ENCODE measurements at places on chromosomes 5 and 9. TPM values are rescaled to one million over a fixed set of nuclear protein-coding genes. Genes with fewer than 3 reads are reported as not detected.

- DNase-seq = peak; percentile 14
Measured at GRCh38 chr5:108798513-108799265, 51.0 kb downstream of the FER start.

- DNase-seq = no peak
Measured at GRCh38 chr5:87029951-87030350, 237.7 kb upstream of the RASA1 start.

- no peak for DNase-seq
Measured at GRCh38 chr9:5820425-5820824, 12.5 kb downstream of the ERMP1 start.

DNA sequence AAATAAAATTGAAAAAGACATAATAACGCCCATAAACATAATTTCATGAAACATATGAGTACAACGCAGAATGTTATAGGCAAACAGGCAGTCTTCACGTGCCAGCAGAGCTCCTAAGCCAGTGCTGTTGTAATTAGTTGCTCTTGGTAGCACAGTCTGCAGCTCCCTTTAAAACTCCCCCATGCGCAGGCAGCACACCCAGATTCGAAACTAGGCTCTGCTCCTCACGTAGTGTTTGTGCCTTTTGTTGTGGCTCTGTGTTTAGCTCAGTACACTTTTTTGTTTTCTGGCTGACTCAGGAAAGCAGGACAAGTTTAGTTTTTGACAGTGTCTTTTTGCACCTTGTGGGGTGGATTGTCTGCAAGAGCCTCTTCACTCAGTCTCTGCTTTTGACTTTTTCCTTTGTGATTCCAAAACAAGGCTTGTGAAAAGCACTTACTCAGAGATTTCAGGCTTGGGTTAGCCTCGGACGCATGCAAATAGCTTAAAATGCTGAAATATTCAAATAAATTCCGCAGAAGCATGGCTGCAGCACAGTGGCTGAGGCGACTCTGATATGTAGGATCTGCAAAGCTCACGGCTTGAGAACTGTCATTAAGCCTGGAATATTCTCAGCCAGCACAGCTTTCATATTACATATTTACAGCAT lies 113.6 kb downstream of the IRX1 start:
- no peak for DNase-seq

GRCh38 chr5:33721491-33722200 lies 170.1 kb downstream of the ADAMTS12 start:
- DNase-seq = peak; percentile 71

- no peak for DNase-seq
Measured at GRCh38 chr5:67875601-67876000, 340.0 kb upstream of the PIK3R1 start.

- DNase-seq = no peak
Measured at GRCh38 chr5:5813441-5813840, 391.0 kb downstream of the ICE1 start.

DNA sequence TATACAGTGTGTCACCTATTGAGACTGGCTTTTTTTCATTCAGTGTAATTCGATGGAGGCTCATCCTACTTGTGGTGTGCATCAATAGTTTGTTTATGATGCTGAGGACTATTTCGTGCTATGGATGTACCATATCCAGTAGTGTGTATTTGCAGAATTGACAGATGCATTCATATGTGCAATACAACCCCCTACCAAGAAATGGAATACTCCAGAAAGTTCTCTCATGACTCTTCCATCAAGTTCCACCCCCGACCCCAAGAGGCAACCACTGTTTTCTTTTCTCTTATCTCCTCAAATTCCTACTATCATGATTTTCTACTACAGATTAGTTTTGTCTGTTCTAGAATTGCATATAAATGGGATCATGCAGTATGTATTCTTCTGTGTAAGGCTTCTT lies 21.9 kb downstream of the FBXO10 start:
- DNase-seq = no peak

DNA sequence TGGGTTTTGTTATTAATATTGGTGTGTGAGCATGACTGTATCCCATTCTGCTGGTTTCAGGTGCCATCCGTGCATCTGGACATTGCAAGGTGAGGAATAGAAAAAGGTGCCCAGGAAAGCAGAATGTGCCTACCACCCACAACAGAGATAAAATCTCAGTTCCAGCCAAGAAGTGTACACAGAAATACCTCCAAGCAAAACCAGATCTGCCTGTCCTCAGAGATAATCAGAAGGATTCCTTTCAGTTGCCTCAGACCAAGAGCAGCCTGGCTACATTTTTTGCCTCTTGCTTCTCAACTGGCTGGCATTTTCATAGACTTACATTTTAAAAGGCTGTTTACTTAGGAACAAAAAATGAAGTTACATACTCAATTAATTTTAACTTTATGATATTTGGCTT lies 12.1 kb upstream of the ABLIM3 start:
- no peak for DNase-seq

DNA sequence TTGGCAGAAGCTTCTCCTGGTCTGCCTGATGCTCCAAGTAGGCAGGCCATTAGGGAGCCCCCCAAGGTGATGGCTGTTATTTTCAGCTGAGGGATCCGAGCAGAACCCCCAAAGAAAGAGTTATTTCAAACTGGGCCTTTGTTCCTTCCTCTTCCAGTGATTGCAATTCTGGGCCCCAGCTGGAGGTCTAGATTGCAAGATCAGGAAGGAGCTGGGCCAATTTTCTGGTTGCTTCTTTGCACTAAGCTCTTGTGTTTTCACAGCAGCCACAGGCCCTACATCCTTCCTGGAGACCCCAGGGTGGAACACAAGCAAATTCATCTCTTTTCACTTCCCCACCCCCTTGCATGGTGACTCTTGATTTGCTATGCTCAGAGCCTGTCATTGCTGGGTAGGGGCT lies 215.0 kb downstream of the SEMA6A start:
- no peak for DNase-seq

- DNase-seq = no peak
Measured at GRCh38 chr5:54177058-54177457, 133.3 kb downstream of the ARL15 start.

- DNase-seq = peak; percentile 59
Measured at GRCh38 chr9:33198165-33198564, 31.0 kb upstream of the B4GALT1 start.

GRCh38 chr5:9691261-9691660 lies 61.1 kb upstream of the TAS2R1 start:
- no peak for DNase-seq

DNA sequence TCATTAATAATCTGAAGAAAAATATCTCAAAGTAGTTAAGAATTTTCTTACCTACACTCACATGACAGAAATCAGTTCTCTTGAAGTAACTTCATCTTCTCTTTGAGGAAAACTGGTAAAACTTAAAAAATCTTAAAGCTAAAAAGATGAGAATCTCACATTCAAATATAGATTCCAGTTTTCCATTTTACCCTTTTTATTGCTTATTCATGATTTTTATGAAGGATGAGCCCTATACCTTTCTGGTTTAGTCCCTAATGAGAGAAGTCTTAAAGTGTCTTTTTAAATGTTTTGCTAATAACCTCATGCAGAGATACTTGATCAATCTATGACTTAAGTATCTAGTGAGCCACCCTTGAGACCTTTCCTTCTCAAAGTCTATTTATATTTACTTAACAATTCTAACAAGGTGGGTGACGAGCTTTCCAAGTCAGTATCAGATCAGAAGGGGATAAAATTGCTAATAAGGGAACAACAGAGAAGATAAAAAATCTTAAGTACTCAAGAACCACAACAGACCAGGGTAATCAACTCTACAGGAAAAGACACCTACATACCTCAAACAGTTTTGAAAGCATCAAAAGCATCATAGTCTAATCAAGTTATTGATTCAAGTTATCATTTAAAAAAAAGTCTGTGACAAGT lies 2.6 kb downstream of the IARS1 start:
- DNase-seq = no peak

DNA sequence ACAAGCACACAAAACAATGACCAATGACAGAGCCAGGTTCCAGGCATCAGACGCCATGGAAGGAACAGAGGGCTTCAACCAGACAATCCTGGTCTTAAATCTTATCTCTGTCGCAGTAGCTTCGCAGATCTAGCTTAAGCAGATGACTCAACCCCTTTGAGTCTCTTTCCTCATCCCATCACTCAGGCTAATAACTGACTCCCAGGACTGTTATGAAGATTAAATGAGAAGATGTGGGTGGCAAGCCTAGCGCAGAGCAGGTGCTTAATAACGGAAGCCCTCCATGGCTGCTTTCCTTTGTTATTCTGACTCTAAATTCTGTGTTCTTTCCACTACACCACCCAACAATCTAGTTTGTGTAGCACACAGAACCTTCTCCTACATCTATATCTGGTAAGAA lies 110.9 kb downstream of the SLC24A2 start:
- no peak for DNase-seq

GRCh38 chr5:67360047-67360446 lies 163.4 kb upstream of the CD180 start:
- no peak for DNase-seq

GRCh38 chr9:87653941-87654340 lies 72.0 kb upstream of the CTSL start:
- no peak for DNase-seq

DNA sequence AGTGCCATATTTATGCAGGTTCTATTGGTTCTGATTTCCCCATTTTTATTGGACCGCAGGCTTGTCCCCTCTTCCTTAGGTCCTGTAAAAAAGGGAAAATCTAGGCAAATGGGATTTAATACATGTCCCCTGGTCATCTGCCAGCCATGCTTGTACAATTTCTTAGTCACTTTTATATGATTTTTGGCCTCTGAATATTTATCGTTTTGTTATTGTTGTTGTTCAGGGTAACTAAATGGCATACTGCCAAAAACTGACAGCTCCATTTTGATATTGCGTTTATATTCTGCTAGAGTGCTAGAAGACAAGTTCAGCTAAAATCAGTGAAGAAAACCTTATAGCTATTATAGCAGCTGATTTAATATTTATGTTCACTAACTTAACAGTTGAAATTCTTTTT lies 770.2 kb upstream of the FAM174A start:
- no peak for DNase-seq

GRCh38 chr5:156254196-156254595 lies 72.8 kb upstream of the SGCD start:
- DNase-seq = no peak

DNA sequence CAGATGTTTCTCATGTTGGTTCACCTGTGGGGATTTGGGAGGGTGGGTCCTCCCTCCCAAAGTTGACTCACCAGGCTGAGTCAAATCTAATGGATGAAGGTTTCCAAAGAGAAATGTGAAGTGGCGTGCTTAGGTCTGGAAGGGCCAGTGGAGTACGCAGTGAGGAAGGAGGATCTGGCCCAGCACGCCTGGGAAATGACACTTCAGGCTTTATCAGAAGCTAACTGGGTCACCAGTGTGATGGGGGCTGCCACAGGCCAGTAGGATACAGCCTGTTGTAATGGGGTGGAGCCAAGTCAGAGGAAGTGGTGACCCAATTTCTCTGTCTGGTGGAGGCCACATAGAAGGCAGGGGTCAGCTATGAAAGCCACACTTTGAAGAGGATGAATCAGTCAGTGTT lies 18.0 kb downstream of the POLR1E start:
- DNase-seq = peak; percentile 3

GRCh38 chr5:157952374-157952685 lies 93.4 kb upstream of the CLINT1 start:
- peak; percentile 9 for DNase-seq

- DNase-seq = no peak
Measured at GRCh38 chr9:125485471-125486151, 221.4 kb downstream of the MAPKAP1 start.

GRCh38 chr9:37187713-37188439 lies 67.5 kb downstream of the ZCCHC7 start:
- DNase-seq = no peak

- DNase-seq = no peak
Measured at GRCh38 chr5:34548086-34548403, 108.1 kb upstream of the RAI14 start.

DNA sequence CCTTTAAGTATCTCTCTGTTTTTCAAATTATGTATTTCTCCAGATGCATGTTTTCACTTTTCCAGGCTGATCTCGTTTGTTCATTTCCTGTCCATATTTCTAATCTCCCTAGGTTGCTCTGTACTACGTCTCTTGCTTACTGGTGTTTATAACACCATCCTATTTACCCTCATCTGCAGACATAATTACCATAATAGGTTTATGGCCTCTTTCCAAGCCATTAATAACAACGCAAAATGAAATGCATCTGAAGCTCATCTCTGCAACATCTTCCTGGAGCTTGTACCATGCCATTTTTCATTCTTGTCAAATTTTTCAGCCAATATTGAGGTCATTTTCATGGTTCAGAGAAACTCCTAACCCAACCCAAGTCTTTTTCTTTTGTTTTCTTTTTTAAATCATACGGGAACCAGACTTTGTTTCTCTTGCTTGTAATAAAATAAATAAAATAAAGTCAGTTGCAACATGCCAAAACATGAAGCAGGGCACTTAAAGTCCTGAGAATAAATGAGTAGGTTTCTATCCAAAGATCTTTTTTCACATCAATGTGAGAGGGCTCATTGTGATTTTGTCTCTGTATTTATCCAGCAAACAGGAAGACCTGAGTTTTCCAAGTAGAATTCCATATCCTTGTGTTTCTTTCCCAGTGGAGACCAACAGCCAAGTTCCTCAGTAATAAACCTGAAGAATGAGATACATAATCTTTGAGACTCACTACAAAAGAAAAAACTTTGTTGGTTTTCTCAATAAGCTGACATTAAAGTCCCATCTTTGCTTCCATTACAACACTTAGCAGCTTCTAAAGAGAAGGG lies 37.0 kb downstream of the DPYSL3 start:
- DNase-seq = no peak

DNA sequence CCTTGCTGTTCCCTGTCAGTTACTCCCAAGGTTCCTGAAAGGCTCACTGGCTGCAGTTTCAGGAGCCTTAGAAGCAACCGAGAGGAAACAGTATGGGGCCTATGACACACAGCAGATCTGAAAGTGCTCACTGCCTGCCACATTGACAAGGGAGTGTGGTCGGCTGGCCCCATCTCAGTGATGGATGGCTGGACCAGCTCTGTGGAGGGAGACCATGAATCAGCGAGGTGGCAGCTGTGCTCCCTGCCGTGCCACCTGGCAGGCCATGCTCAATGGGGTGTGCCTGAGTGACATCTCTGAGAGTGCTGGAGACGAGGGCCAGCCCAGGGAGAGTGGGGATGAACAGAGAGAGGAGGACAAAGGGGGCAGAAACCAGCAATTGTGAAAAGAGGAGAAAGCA lies 49.1 kb downstream of the DOCK2 start:
- no peak for DNase-seq

GRCh38 chr5:40674661-40675235 lies 5.0 kb upstream of the PTGER4 start:
- DNase-seq = no peak

GRCh38 chr5:7208938-7209337 lies 187.0 kb upstream of the ADCY2 start:
- DNase-seq = no peak

GRCh38 chr5:67311701-67312100 lies 115.1 kb upstream of the CD180 start:
- no peak for DNase-seq

DNA sequence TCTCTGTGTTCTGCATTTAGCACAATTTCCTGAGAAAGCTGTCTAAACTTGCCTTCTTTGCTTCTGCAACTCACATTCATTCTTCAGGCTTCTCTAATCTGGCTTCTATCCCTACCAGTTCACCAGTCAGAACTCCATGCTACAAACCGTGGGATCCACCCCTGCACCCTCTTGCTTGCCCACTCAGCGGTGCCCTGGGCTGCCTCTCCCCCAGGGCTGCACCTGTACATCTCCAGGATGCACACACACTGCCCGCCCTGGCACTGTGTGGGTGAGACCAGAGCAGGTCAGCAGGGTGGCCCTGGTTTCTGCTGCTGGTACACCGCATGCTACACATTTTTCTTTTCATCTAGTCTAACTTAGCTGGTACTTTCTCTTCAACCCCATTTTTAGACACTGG lies 127.1 kb downstream of the FANCC start:
- no peak for DNase-seq

CNTNAP3 gene
- 2.7 TPM for total RNA-seq

DEPDC1B gene
- 2.2 TPM for total RNA-seq

GARIN3 gene
- not detected for total RNA-seq

ASPN gene
- total RNA-seq = not detected

CYLC2 gene
- total RNA-seq = not detected

All from astrocyte (in vitro differentiated cells and primary cell).